ENCODE measurements at places on chromosomes 7 and 10.

- no peak for DNase-seq
Observed at GRCh38 chr10:5538892-5539651, 14.3 kb downstream of the CALML3 start.

- no peak for DNase-seq
Observed at GRCh38 chr10:122915700-122916099, 5.3 kb downstream of the FAM24A start.

DNA sequence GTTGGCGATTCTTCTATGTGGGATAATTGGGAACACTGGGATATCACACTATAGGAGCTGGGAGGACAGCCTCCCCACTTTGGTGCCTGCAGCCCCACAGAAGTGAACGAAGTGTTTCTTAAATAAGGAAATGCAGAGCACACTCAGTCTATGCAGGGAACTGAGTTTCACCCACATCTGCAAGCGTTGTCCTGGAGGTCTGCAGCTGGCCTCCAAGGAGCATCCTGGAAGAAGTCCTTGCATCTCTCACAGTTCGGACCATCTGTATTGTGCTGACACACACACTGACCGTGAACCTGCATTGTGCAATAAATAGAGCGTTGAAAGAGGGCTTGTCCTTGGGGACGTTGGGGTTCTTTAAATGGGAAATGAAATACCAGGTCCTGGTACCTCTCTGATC lies 25.8 kb downstream of the LAMB4 start:
- DNase-seq = no peak

DNA sequence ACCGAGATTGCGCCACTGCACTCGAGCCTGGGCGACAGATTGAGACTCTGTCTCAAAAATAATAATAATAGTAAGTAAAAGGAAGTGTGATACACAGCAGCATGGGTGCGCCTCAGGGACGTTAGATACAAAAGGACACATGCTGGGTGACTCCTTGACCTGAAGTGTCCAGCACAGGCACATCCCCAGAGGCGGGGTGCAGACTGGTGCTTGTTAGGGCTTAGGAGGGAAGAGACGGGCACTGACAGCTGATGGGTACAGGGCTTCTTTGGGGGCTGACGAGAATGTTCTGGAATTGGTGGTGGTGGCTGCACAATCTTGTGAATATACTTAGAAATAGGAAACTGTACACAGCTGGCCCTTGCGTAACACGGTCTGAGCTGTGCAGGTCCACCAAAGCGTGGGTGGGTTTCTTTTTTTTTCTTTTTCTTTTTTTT lies 61.8 kb upstream of the DNAJB6 start:
- no peak for DNase-seq

GRCh38 chr10:3606309-3606708 lies 178.7 kb downstream of the KLF6 start:
- no peak for DNase-seq

GRCh38 chr7:100895956-100896731 lies 456 bp upstream of the ACHE start:
- DNase-seq = no peak

GRCh38 chr7:94962661-94963060 lies 55.3 kb downstream of the PPP1R9A start:
- no peak for DNase-seq

DNA sequence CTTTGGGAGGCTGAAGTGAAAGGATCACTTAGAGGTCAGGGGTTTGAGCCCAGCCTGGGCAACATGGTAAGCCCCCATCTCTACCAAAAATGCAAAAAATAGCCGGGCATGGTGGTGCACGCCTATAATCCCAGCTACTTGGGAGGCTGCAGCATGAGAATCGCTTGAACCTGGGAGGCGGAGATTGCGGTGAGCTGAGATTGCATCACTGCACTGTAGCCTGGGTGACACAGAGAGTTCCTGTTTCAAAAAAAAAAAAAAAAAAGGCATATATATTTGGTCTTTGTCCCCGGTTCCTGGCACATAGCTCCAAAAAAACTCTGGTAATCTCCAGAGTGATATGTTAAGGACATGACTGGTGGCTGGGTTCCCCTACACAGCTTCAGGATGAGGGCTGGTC lies 147.3 kb downstream of the SEC23IP start:
- DNase-seq = no peak

DNA sequence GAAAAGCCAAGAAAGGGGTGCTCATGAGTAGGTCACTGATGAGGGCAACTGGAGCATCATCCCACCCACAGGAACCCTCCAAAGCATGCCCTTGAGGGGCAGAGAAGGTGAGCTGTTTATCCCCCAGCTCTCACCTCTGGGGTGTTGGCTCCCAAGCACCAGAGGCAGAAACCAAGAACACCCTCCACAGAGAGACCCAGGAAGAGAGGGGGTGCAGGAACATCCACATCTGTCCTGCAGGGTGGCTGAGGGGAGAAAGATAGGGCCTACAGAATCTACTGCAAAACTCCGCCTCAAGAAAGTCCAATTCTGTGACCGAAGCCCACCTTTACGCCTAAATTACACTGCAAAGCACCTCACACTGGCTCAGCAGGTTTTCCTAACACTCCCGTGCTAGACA lies 40.1 kb downstream of the GPAM start:
- DNase-seq = no peak

- DNase-seq = no peak
Observed at GRCh38 chr7:48528646-48529045, 357.4 kb downstream of the ABCA13 start.

DNA sequence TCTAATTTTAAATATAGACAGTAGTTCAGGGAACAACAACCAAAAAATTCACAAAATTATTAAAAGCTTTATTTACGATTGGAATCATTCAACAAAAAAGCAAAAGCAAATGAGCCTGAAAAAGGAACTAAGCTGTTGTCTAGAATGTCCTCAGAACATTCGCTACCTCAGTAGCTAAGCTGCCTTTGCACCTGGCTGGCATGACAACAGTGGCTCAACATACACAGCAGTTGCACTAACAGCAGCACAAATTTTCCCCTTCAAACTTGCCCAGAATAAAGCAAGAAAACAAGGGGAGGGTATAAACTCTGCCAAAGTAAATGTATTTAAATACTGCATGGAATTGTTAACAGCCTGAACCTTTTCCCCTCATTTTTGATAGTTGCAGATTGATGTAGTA lies 70.4 kb upstream of the GRID1 start:
- no peak for DNase-seq

GRCh38 chr10:69570050-69570816 lies 3.0 kb downstream of the NEUROG3 start:
- DNase-seq = no peak

- no peak for DNase-seq
Observed at GRCh38 chr10:17076626-17077345, 52.8 kb downstream of the CUBN start.

DNA sequence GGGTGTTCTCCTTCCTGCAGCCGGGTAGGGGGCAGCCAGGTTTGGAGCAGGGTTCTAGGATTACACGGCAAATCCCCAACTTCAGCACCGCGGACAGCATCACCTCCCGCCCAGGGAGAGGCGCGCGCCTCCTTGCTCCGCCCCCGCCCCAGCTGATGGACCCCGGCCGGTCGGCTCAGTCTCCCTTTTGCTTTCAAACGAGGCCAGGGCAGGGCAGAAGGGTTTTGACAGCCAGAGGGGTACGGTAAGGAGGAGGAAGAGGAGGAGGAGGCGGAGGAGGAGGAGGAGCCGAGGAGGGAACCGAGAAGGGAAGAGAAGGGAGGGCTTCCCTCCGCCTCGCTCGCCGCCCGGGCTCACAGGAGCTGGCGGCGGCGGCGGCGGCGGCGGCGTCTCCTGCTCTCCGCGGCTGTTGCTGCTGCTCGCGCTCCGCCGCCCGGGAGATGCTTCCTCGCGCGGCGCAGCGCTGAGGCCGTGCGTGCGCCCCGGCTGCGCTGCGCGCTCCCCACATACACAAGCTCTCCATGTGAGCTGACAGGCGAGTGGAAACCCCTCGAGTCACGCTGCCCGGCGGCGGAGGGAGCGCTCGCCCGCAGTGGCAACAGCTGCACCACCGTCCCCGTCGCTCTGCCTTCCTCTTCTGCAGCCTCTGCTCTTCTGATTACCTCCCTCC lies 615 bp upstream of the CNTNAP2 start:
- DNase-seq = no peak

DNA sequence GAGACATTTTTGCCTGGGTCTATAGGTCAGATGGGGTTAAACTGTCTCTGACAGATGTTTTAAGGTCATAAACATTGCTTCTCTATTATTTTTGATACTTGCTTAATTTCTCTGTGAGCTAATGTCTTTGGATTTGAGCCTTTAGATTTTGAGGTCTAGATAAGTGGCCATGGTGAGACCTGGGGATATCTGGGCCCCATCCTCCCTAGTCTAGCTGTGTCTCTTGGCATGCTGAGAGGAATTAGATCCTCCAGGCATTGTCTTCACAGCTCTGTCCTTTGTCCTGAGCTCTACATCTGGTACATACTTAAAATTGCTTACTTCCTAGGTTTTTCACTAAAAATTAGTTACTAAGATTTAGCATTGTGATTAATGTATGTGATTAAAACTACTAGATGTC lies 265.0 kb upstream of the NPSR1 start:
- DNase-seq = no peak

GRCh38 chr7:104779888-104780287 lies 234.1 kb upstream of the KMT2E start:
- DNase-seq = no peak

DNA sequence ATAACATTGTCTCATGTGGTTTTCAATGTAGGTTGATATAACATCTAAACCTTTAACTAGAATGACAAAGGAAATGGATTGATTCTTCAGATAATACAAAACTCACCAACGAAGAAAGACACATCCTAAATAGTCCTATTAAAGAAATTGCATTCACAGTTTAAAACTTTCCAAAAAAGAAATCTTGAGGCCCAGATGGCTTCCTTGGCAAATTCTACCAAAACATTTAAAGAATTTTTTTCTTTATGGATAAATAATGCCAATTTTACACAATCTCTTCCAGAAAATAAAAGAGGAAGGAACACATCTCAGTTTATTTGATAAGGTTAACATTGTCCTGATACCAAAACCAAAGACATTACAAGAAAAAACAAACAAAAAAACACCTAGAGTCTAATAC lies 349.5 kb downstream of the CALN1 start:
- no peak for DNase-seq

DNA sequence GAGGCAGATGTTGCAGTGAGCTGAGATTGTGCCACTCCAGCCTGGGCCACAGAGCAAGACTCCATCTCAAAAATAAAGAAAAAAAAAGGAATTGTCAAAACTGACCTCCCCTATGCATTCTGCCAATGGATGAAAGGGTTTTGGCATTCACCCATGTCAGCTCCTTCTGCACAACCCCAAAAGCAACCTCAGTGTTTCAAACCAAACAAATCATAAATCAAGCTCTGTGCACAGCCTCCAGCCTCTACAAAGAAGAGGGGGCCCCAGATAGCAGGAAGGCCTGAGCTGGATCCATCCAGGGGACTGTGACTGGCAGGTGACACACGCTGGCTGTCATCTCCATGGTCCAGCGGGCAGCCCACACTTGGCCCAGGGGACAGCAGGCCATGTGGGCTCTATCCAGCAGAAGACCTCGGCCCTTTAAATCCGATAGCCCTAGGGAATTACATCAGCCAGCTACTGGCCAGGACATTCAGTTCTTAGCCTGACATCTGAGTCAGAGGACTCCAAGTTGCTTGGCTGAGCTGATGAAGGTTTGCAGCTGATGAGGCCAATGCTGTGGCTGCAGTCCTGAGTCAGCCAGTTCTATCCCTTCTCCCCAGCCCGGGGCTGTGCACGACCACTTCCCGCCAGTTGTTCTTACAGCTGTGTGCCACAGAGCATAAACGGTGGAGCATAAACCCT lies 52.0 kb upstream of the FIGNL1 start:
- DNase-seq = peak; percentile 92

DNA sequence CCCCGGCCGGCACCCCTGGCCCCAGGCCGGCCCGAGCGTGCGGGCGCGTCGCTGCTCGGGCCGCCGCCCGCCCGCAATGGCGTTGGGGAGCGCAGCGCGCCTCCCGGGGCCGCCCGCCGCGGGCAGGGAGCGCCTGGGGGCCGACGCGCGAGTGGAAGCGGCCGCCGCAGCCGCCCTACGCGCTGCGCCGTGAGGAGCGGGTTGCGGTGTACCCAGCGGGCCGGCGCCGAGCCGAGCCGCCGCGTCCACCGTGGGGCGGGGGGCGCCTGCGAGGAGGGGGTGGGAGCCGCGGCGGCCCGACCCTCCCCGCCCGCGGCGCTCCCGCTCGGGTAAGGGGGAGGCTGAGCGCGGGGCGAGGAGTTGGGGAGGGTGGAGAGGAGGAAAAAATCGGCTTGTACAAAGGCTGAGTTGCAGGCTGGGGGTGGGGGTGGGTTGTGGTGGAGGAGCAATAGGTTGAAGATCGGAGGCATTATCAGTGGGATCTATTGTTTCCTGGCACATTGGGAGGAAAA lies 473 bp downstream of the PPP1R9A start:
- DNase-seq = no peak

- DNase-seq = no peak
Observed at GRCh38 chr10:86632009-86632800, 22.1 kb upstream of the OPN4 start.

DNA sequence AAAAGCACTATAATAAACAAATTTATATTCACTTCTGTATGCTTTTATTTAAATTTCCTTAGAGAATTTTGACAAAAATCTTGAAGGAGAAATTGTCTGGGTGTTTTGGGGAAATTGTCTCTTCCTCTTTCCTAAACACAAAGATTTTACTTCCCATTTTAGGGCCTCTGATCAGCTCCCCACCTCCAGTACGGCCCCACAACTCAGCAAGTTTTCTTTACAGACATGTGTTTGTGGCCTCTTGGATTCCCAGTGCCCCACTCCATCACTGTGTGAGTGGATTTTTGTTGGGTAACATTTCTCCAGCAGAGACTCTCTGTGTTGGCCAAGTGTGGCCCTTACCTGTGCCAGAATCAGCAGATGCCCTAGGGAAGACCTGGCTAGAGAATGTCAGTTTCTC lies 182.8 kb upstream of the CDC14C start:
- no peak for DNase-seq

Measured in non-pigmented ciliary epithelial cell (primary cell).